ENCODE measurements at places on chromosomes 11 and 22.

DNA sequence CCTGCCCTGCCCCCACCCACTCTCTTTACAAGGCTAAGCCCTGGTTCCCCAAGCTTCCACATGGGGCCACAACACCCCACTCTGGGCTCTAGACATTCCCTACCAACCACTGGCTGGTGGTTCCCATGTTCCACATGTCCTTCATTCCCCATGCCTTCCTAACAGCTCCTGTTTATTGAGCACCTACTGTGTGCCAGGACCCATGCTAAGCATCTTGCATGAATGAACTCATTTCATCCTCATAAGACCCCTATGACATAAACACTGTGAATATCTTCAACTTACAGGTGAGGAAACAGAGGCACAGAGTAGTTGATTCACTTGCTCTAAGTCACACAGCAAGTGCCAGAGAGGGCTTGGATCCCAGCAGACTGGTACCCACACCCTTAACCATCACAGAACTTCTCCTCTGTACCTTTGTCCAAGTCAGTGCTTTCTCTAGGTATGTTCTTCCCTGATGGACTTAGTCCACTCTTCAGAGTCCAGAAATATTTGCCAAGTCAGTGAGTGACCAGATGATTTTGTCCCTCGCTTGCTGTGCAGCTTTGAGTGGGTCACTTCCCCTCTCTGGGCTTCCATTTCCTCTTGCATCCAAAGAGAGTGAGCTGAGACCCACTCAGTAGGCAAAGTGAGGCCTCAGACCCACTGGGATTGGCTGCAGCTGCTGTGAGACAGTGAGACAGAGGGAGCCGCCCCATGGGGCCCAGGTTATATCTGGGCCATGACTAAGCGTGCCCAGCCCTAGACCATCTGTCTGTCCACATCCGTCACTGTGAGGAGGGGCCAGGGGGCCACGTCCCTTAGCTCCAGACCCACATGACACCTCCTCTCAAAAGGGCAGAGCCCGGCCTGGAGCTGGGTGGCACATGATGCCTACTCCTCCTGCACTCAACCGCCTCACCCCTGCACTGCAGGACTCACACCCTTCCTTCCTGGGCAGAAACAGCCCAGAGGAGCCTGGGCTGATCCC is 132.4 kb downstream of the MN1 start:
- DNase-seq, result no peak

DNA sequence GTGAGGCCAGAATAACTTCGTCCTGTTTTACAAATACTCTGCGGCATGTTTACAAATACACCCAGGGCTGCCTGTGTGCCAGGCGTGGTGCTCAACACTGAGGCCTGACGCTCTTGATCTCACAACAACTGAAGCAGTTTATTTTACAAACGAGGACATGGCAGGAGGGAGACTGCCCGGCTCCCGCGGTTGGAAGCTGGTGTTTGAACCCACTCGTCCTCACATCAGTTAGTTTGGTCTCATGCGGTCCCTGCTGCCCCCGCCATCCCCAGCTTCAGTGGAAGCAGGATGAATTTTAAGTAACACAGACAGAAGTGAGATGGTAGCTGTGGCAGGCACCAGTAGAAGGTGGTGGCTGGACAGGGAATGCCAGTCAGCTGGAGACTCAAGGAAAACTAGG is 16.4 kb downstream of the KIAA0930 start:
- no peak for DNase-seq

- no peak for DNase-seq
Measured at GRCh38 chr11:92789761-92790160, 179.7 kb upstream of the MTNR1B start.

DNA sequence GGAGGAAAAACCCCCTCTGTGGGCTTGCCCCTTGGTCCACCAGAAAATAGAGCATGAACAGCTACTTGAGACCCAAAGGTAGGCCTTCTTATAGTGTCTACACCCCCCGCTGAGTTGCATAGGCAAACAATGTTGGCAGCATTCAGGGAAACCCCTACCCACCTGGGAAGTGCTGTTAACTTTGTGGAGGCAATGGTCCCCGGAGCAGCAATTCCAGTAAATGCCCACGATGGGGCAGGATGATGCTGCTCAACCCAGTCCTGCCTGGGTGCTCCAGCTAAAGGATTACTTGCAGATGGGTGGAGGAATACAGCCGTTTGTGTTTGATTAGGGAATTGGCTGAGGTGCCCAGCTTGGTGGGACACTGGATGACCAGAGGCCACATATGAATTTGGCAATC is 381.3 kb upstream of the ANO5 start:
- no peak for DNase-seq

DNA sequence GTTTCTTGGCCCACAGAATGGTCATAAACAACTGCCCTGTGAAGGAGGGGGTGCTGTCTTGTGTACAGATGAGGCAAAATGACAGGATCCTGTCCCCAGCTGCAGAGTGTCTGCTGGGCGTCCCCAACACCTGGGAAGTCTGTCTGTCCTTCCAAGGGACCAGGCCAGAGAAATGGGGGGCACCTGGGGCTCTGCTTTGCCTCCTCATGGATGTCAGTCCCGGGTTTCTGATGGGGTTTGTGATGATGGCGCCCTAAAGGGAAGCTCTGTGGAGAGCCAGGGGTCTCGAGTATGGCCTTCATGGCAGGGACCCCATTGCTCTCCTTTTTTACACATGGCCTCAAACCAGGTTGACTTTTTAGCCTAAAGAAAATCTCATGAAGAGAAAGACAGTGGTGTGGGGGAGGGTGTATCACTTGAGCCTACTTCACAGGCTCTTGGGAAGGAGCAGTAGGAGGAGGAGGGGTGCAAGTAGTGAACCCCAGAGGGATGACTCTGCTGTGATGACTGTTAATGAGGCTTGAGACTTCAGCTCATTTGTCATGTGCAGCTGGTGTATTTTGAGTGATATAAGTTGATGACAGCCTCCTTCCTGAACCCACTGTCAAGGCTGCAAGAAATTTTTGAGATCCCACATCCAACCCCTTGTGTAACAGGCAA is 40.6 kb upstream of the TUB start:
- no peak for DNase-seq

All from effector CD4-positive, alpha-beta T cell (primary cell).